NB4 (cell line): ENCODE measurements at places on chromosomes 3 and 15.

- no peak for DNase-seq
These were observed 171.6 kb upstream of the BHLHE40 start for GRCh38 chr3:4807381-4808280.

DNA sequence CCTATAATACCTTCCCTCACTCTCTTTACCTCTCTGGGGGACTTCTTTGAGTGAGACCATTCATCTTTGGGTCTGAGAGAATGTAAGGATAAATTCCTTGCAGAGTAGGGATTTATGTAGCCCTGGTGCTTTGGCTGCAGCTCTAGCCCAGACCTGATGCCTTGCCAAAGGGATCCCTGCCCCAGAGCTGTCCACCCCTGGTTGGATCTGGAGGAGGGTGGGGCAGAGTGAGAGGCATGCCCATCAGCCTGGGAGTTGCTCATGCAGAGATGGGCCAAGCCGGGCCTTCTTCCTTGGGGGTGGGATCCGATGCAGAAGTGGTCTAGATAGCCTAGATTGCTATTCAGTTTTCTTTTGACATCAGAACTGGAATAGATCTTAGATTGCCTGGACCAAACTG is 31.5 kb downstream of the RTP1 start:
- DNase-seq, result no peak

GRCh38 chr3:178455946-178456345 is 80.3 kb upstream of the KCNMB2 start:
- DNase-seq, result no peak

DNA sequence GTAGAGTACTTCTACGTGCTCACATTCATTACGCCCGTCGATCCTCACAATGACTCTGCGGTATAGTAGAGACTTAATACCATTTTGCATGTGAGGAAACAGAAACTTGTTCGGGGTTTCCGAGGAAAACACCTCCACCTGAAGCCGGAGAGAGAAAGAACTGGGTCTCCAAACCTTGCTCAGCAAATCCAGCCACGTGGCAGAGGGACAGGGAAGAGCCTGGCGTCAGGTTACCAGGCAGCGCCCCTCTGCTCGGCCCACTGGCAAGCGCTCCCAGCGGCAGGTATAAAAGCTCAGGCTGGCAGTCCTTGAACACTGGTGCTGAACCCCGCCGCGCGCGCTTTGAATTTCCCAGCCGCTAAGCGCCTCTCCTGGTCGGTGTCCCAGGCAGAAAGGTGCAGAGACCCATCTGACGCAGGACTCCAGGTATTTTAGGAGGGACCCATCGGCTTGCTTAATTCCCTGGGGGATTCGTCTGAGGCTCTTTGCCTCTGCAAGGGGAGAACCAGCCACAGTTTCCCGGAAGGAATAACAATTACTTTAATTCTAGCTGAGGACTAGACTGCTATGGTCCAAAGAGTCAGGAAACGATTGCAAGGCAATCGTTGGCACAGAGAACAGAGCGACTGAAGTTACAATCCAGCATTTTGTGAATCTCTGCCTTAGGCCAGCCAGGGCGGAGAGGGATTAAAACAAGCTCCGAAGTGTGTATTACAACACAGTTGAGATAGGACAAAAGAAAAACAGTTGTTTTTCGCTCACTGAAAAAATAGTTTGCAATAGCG is at the start of gene C2CD4A:
C2CD4A (plus strand) TSS at position 315 of the 785 bp plus-strand sequence. CDS start 637 bp downstream, outside the sequence.
- DNase-seq, result peak; percentile 52

GRCh38 chr3:187850258-187850921 is 105.1 kb upstream of the BCL6 start:
- DNase-seq, result peak; percentile 8
